Left ventricle myocardium superior (tissue), 1 donor: ENCODE measurements at places on chromosomes 4 and X.

GRCh38 chrX:132594129-132594528, 105.3 kb upstream of the MBNL3 start:
- no peak for DNase-seq

DNA sequence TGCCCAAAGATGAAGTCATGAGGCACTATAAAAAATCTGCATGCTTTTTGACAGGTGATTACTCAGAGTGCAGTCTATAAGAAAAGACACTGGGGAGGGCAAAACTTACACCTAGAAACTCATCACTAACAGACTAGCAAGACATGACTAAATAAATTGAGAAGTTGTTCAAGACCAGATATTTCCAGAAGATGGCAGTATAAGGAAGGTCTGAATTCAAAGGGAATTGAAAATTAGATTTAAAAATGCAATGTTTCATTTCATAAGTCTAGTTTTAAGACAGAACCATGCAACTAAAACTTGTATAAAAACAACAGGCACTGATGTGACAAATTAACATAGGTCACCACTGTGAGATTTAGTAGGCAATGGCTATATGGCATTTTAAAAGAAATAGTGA, 232.5 kb upstream of the POF1B start:
- no peak for DNase-seq

DNA sequence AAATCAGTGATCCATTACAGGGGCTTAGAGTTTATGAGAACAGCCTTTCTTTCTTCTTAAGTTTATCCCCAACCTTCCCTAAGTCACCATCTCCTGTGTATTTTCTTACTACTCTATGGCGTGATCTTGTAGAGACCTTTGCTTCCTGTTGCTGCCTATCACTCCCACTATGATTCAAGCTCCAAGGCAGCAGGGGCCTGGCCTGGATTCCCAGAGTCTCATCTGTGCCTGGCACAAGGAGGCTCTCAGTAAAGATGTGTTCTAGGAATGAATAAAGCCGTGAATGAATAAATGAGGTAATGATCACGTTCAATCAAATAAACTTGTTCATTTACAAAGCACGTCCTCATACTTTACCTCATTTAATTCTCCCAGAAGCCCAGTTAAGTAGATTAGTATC, 45.4 kb downstream of the CC2D2A start:
- DNase-seq: no peak

DNA sequence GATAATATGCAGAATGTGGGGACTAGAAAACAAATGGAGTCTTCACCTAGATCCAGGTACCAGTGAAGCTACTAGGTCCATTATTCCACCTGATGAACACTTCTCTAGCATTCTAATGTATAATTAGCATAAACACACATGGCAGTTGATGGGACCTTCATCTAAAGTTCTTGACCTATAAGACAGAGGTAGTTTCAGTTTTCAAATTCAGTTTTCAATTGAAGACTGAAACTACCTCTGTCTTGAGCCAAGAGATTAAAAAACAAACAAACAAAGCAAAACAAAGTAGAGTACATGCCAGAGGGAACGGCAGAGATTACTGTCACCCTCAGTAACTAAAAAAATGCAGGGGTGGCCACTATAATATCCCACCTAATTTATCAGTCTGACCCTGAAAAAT, 199.9 kb upstream of the NEIL3 start:
- DNase-seq: no peak

GRCh38 chrX:46500054-46500453, 45.2 kb downstream of the ZNF674 start:
- no peak for DNase-seq

DNA sequence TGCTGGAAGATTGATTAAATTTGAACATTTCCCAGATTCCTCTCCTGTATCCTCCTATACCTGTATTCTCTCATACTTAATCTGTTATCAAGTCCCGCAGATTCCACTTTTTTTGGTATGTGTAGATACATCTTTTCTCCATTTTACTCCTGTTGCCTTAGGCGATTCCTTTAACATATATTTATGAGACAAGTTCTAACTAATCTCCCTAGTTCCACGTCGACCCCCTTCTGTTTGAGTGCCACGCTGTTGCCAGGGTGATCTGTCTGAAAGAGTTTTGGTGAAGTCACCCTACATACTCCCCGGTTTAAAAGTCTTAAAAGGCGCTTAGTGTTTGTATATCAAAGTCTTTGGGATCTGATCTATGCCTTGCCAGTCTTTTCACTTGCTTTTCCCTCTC, 2.4 kb downstream of the HNRNPH2 start:
- no peak for DNase-seq

DNA sequence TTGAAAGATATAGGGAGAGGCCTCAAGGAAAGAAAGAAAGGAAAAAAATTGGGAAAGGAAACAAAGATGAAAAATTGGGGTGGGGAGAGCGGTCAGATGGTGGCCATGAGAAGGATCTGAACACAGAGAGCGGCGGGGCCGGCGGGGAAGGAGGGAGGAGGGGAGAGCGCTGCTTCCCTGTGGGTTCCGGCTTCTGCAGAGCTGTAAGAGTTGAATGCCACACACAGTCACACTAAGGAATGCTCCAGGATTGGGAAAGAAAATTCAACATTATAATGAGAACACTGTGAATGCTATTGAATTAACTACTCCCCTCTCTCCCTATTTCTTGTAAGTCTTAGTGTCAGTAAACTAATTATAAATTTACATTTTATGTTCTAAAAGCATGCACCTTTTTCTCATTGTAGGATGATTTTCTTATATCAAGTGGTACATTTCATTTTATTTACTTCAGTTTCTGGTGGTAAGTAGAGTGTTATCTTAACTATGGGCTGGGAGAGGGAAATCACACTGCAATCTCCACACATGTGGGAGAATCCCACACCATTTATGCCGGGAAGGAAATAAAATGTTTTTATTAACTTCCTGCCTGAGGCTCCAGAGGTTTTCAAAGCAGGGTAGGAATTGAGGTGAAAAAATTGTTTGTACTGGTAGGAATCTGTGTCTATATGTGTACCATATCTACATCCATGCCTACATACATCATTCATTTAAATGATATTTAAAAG, 904 bp downstream of the F11 start:
- DNase-seq: no peak

DNA sequence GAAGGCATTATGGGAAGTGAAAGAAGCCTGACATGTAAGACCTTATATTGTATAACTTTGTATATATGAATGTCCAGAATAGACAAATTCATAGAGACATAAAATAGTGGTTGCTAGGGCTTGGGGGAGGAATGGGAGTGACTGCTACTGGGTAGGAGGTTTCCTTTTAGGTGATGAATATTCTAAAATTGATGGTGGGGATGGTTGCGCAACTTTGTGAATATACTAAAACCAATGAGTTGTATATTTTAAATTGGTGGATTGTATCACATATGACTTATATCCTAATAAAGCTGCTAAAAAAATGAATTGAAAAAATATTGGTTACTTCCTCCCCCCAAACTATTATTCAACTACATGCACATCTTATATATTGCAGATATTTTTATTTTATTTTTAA, 70.0 kb downstream of the UCHL1 start:
- DNase-seq: no peak

GRCh38 chr4:87257523-87257922, 37.1 kb upstream of the KLHL8 start:
- DNase-seq: no peak

DNA sequence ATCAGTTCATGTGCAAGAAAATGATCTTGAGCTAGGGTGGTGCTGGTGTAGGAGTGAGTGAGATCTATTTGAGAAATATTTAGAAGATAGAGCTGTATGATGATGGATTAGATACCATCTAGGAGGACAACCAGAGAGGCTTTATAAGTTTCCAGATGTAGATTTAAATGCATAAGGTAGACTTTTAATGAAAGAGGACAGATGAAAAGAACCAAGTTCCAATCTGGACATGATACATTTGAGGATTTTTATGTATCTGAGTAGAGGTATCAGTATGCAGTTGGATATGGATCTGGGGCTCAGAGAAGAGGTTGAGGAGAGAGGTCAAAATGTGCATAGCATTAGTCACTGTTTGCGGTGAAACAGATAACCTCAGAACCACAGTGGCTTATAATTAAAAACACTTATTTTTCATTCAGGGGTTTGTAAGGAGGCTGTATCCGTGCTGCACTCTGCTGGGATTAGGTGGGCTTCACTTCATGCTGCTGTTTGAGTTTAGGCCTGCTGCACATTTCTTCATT, 348.7 kb downstream of the BMPR1B start:
- no peak for DNase-seq

DNA sequence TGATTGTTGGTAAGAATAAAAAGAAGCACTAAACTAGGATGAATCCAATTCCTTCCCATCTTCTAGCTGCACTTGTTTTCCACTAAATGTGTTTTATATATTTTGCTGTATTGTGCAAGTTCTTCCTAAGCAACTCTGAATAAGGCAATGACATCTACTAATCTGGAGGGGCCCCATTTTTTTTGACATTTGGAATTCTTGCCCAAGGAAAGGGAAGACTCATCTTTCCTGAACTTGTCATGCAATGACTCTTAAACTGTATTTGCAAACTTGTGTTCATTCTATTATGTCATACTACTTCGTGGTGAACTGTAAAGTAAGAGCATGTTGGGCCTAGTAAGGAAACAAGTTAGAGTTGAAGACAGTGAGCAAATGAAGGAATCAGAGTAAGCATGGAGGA, 45.9 kb downstream of the FREM3 start:
- no peak for DNase-seq

- no peak for DNase-seq
These were observed 46.9 kb downstream of the ADGRG4 start for GRCh38 chrX:136347706-136348105.

- DNase-seq: no peak
These were observed 46.7 kb downstream of the ENPP6 start for GRCh38 chr4:184171011-184171410.

GRCh38 chr4:154406018-154406795, 85.4 kb downstream of the DCHS2 start:
- no peak for DNase-seq

GRCh38 chr4:76301068-76301774, 5.3 kb upstream of the STBD1 start:
- DNase-seq: no peak

GRCh38 chrX:69424161-69424560, 80.0 kb upstream of the NALF2 start:
- no peak for DNase-seq

GRCh38 chr4:121226362-121226761, 62.2 kb upstream of the TNIP3 start:
- DNase-seq: no peak

DNA sequence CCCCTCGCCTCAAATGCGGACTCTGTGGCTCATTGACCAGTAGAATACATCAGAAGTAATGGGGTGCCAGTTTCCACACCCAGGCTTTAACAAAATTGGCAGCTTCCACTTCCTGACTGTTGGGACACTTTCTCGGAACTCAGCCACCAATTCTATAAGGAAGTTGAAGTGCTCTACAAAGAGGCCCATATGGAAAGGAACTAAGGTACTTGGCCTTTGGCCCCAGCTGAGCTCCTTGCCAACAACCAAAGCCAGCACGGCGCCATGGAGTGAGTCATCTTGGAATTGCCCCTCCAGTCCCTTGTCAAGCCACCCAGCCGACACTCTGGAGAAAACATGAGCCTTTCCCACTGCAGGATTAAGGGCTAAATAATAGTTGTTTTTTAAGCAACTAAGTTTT, 262.2 kb upstream of the INTU start:
- DNase-seq: peak; percentile 32

DNA sequence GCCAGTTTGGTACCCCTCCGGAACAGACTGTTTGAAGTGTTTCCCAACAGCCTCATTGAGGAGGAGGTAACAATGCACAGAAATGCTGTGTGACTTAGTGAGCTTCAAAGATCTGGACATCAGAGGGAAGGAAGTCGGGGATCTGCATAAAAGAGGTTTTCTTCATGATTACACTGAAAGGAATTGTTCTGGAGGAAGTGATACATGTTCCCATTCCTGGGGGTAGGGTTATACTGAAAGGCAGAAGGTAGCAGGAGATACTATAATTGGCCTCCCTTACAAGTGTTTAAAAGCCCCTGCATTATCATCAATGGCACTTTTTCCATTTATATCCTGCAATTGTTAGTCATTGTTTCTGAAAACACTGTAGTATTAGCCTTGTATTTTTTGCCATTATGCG, 94.0 kb upstream of the DKK2 start:
- no peak for DNase-seq

- no peak for DNase-seq
These were observed 250.7 kb upstream of the RASGEF1B start for GRCh38 chr4:81722290-81722851.

DNA sequence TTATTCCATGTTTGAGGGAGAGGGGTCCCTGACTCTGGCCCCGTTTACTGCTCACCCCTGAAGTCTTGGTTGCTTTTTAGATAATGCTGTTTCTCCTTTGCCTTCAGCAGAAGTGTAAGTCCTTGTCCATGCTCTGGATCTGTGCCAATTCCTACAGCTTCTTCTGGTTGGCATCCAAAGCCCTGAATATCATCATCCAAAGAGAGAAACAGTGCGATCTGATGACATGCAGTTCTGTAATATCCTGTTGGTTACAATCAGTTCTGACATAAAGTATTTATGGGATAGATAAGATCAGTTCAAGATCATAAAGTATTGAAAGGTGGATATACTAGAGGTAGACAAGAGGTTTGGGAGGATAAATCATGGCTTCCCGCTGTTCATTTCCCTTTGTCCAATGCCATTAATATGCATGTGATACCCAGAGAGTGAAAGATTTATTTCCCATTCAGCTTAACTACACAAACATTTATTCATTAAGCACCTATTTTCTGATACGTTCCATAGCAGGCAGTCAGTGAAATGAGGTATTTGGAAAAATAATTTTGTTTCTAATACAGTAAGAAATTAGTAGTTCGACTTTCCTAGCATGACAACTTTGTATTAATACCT, 53.2 kb upstream of the TMEM150C start:
- no peak for DNase-seq

DNA sequence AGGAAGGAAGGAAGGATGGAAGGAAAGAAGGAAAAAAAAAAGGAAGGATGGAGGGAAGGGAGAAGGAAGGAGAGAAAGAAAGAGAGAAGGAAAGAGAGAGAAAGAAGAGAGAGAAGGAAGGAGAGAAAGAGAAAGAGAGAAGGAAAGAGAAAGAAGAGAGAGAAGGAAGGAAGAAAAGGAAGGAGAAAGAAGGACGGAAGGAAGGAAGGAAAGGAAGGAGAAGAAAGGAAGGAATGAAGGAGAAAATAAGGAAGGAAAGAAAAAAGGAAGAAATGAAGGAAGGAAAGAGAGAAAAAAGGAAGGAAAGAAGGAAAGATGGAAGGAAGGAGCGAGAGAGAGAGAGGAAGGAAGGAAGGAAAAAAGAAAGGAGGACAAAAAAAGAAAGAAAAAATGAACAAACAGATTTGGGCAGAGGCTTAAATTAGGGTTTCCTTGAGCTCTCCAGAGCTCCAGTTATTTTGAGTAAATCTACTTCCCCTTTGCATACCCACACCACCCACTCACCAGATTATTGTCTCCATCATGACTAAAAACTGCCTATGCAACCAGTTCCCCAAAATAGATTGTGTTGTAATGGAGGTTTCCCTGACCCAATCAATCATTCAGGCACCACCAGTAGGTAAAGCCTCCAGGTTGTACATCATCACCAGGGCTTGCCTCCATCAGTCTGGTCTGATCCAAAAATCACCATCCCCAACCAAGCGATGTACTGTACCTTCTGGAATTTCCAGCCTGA, 1722.9 kb upstream of the PCDH10 start:
- no peak for DNase-seq
